ENCODE measurements at places on chromosomes 7 and 10. TPM values are rescaled to one million over a fixed set of nuclear protein-coding genes. Genes with fewer than 3 reads are reported as not detected.
A peak's percentile ranks its signal among the peaks of the same experiment; 100 is the strongest.

- no peak for DNase-seq
Measured at GRCh38 chr10:61987537-61987936, 86.0 kb downstream of the ARID5B start.

- DNase-seq: peak; percentile 86
Measured at GRCh38 chr7:116258734-116259133, 48.4 kb downstream of the TES start.

DNA sequence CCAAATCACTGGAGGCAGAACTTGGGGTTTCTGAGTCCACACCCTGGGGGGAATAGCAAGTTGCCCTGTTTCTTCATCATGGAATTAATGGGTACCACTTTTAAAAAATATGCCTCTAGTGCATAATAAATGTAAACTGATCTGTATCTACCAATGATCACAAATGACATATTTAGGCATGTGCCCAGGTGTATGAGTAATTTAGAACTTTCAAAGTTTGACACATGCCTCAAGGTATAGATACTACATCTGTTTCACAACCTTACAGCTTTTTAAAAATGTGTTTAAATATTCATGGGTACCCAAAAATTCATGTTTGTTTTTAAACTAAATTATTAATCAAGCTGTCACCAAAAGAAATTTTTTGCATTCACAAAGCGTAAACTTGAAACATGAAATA, 226.0 kb downstream of the KIAA1217 start:
- DNase-seq: no peak

DNA sequence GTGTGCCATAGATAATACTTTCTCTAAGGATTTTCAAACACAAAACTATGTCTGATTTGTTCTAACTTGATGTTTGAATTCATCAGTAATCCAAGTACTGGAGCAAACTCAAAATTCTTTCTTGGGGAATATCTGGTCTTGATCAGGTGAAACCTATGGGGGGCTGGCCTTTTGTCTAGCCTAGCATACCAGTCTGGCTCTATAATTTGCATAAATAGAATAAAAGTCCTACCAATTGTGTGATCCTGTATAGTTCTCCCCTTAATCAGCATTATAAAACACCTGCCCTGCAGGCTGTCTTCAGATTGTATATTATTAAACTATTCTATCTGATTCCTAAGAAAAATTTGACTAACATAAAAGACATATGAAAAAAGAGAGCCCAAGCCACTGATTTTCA, 233.8 kb upstream of the LRRN3 start:
- no peak for DNase-seq

- DNase-seq: no peak
Measured at GRCh38 chr10:111129363-111129762, 52.5 kb downstream of the ADRA2A start.

LRRC18 gene
- 3.1 TPM for total RNA-seq

MICALL2 gene
- total RNA-seq: 19.0 TPM

ST8SIA6 gene
- total RNA-seq: 4.0 TPM

MYL10 gene
- not detected for total RNA-seq
